Stimulated activated CD4-positive, alpha-beta T cell treated with anti-CD3 and anti-CD28 coated beads, Interleukin-1b, Interleukin-23, amount 100 ng/mL, for 1 hour (primary cell): ENCODE measurements at places on chromosomes 4 and X.

DNA sequence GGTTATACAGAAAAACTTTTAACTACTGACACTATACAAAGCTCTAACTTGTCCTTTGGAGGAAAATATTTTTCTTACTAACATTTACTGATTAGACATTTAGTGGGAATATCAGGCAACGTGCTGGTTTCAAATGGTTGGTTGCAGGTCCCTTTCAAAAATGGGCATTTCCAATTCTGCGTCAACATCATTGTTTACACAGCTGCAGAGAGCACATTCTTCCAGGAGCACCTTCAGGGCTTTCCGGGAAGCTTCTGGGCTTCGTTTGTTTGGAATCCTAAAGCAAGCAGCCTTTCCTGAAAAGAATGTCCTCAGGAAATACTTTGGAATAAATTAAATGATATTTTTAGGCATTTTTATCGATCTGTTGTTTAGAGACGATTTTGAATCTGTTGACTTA lies 289.7 kb downstream of the TRIML1 start:
- no peak for DNase-seq

DNA sequence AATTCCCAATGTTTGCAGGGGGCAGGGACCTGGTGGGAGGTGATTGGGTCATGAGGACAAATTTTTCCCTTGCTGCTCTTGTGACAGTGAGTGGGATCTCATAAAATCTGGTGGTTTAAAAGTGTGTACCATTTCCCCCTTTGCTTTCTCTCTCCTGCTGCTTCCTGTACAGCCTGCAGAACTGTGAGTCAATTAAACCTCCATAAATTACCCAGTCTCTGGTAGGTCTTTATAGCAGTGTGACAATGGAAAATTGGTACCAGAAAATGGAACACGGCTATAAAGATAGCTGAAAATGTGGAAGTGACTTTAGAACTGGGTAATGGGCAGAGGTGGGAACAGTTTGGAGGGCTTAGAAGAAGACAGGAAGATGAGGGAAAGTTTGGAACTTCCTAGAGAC lies 108.7 kb upstream of the NPFFR2 start:
- no peak for DNase-seq

GRCh38 chr4:13130848-13131247 lies 353.3 kb downstream of the RAB28 start:
- DNase-seq, result no peak

- DNase-seq, result no peak
Measured at GRCh38 chrX:79259073-79259689, 108.0 kb downstream of the ITM2A start.

DNA sequence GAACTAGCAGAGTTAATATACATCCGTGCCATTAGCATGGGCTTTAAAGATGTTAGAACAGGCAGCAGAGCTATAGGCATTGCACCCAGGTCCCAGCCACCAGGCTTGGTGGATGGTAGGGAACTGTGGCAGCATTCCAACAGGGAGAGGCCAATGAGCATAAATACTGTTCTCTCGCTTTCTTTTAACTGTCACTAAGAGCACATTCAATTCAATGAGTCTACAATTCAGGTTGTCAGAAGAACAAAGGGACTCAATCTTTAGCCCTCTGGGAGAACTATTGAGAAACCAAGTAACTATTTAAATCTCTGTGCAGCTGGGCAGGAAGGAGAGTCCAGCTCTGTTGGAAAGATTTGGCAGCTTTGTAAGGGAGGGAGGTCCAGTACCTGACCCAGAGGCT lies 165.6 kb downstream of the CHIC1 start:
- no peak for DNase-seq

DNA sequence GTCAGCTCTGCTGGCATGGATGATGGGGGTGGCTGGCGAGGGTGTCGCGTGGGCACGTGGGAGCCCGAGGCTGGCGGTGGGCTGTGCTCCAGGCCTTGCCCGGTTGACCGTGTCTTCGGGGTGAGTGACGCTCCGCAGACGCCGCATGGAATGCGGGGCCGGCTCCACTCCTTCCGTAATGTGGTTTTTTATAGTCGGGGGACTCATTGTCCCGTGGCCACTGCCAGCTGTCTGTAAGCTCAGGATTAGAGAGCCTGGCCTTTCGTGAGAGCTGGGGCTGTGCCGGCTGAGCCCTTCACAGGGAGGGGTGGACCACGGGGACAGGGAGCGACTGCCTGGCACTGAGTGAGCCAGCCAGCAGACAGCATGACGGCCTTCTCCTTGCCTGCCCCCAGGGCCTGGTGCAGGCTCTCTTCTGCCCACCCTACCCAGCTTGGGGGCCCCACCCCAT lies 20.4 kb downstream of the DOK7 start:
- DNase-seq, result no peak

GRCh38 chr4:57682275-57682674 lies 572.1 kb upstream of the IGFBP7 start:
- no peak for DNase-seq

- DNase-seq, result no peak
Measured at GRCh38 chr4:158856852-158857251, 88.0 kb downstream of the FNIP2 start.

DNA sequence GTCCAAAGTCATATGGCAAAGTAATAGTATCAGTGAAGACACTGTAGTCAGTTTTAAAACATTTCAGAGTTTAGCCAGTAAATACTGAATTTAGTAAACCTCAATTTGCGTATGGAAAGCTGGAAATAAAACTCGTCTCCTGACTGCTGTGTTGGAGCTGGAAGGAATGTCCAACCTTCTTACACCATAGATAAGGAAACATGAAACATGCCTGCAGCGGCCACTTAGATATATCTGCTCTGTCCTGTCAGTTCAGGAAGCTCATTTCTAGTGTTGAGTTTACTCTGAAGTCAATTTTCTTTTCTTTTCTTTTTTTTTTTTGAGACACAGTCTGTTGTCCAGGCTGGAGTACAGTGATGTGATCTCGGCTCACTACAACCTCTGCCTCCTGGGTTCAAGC lies 21.2 kb downstream of the ARHGAP10 start:
- no peak for DNase-seq

DNA sequence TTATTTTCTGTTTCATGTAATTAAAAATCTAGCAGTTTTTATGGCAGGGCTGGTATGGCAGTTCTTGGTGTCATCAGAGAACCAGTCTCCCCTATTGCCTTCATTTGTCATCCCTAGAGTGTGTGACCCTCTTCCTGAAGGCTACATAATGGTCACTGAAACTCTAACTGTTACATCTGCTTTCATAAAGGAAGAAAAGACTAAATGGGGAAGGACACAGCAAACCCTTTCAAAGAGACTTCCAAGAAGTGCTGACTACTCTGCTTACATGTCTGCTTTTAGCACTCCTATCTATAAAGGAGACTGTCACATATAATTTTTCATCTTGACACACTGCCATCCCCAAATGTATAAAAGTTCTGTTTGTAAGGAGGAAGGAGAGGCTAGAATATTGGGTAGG lies 105.9 kb upstream of the DIAPH2 start:
- no peak for DNase-seq

DNA sequence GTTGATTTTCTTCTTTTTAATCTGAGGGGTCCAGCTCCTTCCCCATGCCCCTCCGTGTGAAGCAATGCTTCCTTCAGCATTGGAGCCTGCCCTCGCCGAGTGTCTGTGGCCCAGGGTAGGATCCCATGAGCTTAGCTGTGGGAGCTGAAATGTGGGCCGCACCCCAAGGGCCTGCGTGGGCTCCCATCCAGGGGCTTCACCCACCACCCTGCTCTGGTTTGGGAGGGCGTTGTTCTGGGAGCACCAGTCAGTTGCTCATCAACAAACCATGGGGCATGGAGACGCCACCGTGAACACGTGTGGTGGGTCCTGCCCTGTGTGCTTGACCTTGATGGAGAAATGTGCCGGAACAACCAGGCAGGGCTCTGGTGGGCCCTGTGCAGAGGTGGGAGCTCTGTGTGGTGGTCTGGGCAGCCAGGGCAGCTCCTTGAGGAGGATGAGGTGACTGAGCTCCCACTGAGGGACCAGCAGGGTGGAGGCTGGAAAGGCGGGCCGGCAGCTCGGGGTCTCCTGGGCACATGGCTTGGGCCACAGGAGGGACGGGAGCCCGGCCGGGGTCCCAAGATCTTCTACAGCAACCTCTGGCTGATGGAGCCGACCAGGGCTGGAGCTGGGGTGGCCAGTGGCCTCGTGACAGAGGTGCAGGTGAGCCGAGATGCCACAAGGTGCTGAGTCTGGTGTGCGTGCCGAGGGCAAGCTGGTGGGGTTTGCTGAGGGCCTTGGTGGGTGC lies 39.6 kb upstream of the NKX1-1 start:
- no peak for DNase-seq

GRCh38 chrX:110454336-110454735 lies 95.7 kb downstream of the RTL9 start:
- DNase-seq, result no peak

- no peak for DNase-seq
Measured at GRCh38 chr4:108700081-108700757, 49.8 kb downstream of the OSTC start.

- no peak for DNase-seq
Measured at GRCh38 chr4:40395908-40396793, 61.0 kb downstream of the CHRNA9 start.

GRCh38 chr4:123553279-123553678 lies 156.7 kb downstream of the SPRY1 start:
- DNase-seq, result no peak

GRCh38 chr4:87570290-87570805 lies 38.0 kb upstream of the DSPP start:
- no peak for DNase-seq

GRCh38 chr4:109276482-109277095 lies 25.9 kb downstream of the COL25A1 start:
- no peak for DNase-seq

DNA sequence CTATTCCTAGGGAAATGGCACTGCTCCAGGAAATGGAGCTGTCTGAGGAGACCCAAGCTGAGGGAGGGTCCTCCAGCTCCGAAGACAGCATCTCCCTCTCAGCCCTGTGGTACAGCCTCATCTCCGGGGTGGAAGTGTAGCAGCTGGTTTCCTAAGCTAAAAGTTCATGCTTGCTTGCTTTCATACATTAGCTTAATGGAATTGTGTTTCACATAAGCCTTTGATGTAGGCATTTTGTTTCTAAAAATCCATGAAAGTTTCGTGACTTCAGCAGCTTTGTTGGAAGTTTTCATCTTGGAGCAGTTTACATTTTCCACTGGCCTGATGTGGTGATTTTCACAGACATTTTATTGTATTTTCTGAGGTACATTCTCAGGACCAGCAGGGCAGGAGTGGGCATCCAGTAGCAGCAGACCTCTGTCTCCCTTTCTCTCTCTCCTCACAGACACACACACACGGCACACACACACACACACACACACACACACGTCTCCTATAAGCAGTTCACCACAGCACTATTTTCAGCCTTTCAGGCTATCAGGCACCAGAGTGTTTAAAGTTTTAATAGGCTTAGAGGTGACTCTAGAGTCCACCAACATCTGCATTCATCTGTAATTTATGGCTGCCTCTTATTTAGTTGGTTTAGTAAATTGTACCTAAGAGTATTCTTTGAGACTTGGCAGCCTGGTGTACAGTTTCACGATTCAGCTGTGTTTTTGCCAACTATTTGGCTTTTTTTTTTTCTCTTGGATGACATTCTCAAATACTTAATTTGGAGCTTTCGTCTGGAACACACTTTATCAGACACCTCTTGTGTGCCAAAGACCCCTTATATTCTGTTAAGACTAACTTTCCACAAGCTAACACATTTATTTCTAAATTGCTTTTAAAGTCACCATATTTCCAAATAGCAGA lies 225.8 kb upstream of the SFRP2 start:
- DNase-seq, result no peak

- DNase-seq, result no peak
Measured at GRCh38 chrX:145821898-145822571, 4.4 kb downstream of the SLITRK2 start.

- DNase-seq, result no peak
Measured at GRCh38 chr4:114547340-114548134, 51.1 kb upstream of the UGT8 start.

DNA sequence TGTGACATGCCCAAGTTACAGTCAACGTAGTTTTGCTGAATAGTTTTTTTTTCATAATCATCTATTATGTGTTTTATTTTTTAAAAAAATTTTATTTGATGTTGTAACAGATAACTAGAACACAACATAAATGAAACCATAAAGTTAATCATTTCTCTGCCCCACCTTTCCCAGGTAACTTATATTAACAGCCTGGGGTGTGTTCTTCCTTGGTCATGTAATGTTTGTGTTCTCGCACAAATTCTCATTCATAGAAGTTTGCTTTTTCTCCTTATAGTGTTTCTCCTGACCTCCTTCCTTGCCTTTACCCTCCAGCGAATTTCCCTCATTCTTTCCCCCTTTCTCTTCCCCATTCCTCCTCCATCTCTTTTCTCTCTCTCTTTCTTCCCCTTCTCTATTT lies 214.8 kb downstream of the SOWAHB start:
- DNase-seq, result no peak

DNA sequence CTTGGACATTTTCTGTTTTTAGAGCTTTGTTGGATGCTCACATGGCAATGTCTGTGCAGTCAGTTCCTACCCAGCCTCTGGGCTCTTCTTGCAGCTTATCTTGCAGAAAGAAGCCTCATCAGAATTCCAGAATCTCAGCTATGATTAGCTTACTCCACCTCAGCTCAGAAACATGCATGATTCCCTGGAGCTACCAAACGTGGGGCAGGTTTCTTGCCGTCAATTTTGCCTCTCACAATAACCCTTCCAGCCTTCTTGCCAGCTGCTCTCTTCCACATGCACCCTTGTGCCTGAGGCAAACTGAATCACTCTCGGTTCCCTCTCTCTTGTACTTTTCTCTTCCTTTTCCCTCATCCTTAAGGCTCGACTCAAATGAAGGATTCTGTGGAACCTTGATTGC lies 141.4 kb downstream of the PTTG2 start:
- no peak for DNase-seq

GRCh38 chr4:128357286-128357685 lies 69.7 kb upstream of the PGRMC2 start:
- no peak for DNase-seq

GRCh38 chr4:82811392-82811791 lies 12.8 kb upstream of the SCD5 start:
- DNase-seq, result no peak

DNA sequence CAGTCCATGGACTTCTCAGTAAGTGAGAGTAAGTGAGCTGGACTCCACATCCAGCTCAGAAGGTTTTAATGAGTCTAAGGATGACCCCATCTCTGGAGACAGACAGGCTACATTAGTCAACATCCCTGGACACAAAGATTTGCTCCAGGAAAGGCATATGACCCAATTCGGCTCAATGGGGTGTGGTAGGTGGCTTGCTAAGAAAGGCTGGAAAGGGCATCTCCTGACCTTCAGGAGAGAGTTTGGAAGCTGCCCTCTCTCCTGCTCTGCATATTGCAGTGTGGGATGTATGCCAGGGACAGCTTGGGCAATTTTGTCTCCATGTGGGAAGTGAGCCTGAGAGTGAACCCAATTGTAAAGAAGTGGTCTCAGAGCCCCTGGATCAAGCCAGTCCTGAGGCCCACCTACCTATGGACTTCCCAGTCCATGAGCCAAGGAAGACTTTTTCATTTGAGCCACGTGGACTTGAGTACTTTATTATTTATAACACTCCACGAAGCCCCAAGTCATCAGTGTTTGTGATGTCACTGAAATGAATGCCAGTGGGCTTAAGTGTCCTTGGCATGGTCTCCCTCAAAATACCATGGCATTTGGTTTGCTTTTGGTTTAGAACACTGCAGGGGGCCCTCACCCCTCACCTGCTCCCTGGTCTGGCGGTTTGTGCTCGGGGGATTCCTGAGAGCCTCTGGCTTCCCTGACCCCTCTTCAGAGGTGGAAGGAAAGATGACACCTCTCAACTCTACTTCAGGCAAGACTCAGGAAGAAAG lies 10.4 kb upstream of the ABLIM2 start:
- DNase-seq, result no peak

- DNase-seq, result no peak
Measured at GRCh38 chrX:24859211-24859841, 156.4 kb downstream of the ARX start.
